Left hindlimb (tissue), 1 donor: ENCODE measurements at places on chromosomes 7 and 10.

DNA sequence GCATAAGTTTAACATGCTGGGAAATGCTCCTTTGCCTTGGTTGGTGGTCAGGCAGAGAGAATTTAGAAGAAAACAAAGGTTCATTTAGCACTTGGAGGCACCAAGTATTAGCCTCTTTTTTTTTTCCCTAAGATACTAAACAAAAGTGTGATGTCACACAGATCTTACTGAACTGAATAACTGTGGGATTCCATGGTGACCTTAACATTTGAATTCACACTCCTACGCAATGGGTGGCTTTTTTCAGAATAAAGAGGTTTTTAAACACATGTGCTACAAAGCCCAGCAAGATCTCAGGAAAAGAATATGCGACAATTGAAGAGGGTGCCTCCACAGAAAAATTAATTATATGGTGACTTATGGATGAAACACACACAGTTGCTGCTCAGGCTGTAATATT lies 133.4 kb upstream of the ABCB5 start:
- no peak for DNase-seq

- DNase-seq = no peak
Measured at GRCh38 chr10:4257939-4258465, 473.0 kb upstream of the KLF6 start.

DNA sequence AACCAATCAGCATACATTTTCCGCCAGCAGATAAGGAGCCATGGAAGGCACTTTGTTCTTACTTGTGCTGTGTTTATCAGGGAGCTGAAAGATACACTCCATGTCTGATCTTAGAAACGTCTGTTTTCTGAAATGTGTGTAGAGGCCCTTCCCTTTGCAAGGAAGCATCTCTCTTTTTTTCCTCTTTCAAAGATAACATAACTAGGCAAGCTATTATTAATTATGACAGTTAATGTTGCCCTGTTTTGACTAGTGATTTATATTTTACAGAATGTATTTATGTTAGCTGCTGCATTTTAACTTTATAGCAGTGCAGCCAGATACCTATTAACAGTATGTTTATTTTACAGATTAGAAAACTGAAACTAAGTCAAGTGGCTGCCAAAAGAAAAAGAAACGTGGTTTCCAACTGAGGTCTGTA lies 683.2 kb upstream of the IGFBP3 start:
- DNase-seq = no peak

GRCh38 chr10:131453721-131454634 lies 142.5 kb upstream of the TCERG1L start:
- peak; percentile 90 for DNase-seq
